Prostate gland (tissue), 2 donors: ENCODE measurements at places on chromosomes 6 and 20. TPM values are rescaled to one million over a fixed set of nuclear protein-coding genes. Genes with fewer than 3 reads are reported as not detected.

- H3K27me3 ChIP-seq: no peaks in the 10 kb centered on the region
- H3K4me3 ChIP-seq: no peak overlapping the region
- H3K27ac ChIP-seq: no peak overlapping the region
- no peak for DNase-seq
- peaks cover 4% of the 10 kb centered on the region for H3K4me1 ChIP-seq
- no peaks in the 10 kb centered on the region for H3K36me3 ChIP-seq
Observed at GRCh38 chr6:109477184-109477583, 5.8 kb downstream of the ZBTB24 start.

GRCh38 chr20:20806121-20807095 is 94.0 kb upstream of the RALGAPA2 start:
- no peaks in the 10 kb centered on the region for H3K4me1 ChIP-seq
- no peak overlapping the region for H3K4me3 ChIP-seq
- no peaks in the 10 kb centered on the region for H3K36me3 ChIP-seq
- DNase-seq: no peak
- no peak overlapping the region for H3K27ac ChIP-seq

- peak overlapping the region; percentile 49 for H3K4me3 ChIP-seq
- H3K27me3 ChIP-seq: no peaks in the 10 kb centered on the region
- no peak for DNase-seq
- H3K4me1 ChIP-seq: no peaks in the 10 kb centered on the region
- peak overlapping the region; percentile 78 for H3K27ac ChIP-seq
Observed at GRCh38 chr6:35451354-35452182, 570 bp upstream of the FANCE start.

GRCh38 chr6:138517635-138518034 is 18.3 kb upstream of the NHSL1 start:
- H3K27me3 ChIP-seq: no peaks in the 10 kb centered on the region
- no peak overlapping the region for H3K4me3 ChIP-seq
- H3K27ac ChIP-seq: no peak overlapping the region
- peak; percentile 31 for DNase-seq
- no peaks in the 10 kb centered on the region for H3K36me3 ChIP-seq

DNA sequence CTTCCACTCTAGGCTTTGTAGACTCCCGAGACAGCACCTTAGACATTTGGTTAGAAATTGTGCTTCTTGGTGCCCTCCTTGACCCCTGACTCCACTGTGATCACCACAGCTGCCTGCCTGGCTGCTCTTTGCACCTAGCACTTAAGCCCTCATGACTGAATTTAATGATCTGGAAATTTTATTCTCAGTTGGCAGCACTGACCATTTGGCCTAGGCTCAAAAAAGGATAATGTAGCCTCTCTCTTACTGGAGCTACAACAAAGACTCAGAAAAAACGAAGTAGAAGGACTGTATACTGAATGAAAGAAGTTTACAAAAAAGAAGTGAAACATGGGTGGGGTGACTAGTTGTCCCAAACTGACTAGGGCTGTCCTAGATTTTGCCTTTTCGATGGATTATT is 11.3 kb upstream of the ABRACL start:
- DNase-seq: peak; percentile 45
- H3K27me3 ChIP-seq: no peaks in the 10 kb centered on the region
- H3K36me3 ChIP-seq: no peaks in the 10 kb centered on the region
- H3K4me1 ChIP-seq: no peaks in the 10 kb centered on the region
- H3K27ac ChIP-seq: peak overlapping the region; percentile 0

DNA sequence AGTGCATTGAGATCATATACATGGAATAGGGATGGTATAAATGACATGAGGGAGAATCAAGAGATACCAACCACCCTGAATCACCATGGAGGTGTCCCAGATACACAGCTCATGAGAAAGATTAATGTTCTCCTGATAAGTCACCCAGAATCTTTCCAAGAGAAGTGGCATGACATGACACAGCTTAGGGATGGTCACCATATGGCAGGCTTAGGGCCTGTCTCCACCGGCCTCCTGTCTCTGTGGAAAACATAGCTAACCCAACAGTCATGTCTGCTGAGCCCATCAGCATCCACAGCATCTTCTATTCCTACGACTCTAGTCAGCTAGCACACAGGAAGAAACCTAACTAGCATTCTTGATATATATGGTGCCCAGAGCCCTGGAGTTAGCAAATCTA is 133.3 kb downstream of the IPCEF1 start:
- no peak overlapping the region for H3K4me3 ChIP-seq
- no peaks in the 10 kb centered on the region for H3K36me3 ChIP-seq
- no peaks in the 10 kb centered on the region for H3K4me1 ChIP-seq
- DNase-seq: no peak
- H3K27ac ChIP-seq: no peak overlapping the region

DNA sequence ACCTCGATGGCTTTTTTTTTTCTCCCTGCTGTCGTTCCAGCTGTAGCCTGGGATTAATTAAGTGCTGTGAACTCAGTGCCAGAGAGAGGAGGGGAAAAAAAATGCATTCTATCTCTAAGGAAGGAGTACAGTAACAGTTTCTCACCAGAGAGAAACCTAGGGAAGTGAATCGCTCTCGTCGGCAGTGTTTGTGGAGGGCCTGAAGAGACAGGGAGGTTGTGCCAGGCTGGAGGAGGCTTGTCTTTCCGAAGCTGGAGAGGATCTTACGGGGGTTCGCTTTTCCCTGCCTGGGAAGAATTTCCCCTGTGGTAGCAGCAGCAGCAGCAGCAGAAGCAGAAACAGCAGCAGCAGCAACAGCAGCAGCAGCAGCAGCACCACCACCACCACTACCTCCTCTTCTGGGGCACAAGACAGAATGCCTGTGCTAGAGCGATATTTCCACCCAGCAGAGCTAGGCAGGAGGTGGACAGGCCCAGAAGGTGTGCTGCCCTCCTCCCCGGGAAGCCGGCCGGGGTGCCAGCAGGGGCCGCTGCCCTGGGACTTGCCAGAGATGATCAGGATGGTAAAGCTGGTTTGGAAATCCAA is 186.5 kb downstream of the PDE7B start:
- H3K4me1 ChIP-seq: no peaks in the 10 kb centered on the region
- DNase-seq: no peak
- no peaks in the 10 kb centered on the region for H3K27me3 ChIP-seq
- H3K4me3 ChIP-seq: peak overlapping the region; percentile 21
- peak overlapping the region; percentile 60 for H3K27ac ChIP-seq
- H3K36me3 ChIP-seq: no peaks in the 10 kb centered on the region

DNA sequence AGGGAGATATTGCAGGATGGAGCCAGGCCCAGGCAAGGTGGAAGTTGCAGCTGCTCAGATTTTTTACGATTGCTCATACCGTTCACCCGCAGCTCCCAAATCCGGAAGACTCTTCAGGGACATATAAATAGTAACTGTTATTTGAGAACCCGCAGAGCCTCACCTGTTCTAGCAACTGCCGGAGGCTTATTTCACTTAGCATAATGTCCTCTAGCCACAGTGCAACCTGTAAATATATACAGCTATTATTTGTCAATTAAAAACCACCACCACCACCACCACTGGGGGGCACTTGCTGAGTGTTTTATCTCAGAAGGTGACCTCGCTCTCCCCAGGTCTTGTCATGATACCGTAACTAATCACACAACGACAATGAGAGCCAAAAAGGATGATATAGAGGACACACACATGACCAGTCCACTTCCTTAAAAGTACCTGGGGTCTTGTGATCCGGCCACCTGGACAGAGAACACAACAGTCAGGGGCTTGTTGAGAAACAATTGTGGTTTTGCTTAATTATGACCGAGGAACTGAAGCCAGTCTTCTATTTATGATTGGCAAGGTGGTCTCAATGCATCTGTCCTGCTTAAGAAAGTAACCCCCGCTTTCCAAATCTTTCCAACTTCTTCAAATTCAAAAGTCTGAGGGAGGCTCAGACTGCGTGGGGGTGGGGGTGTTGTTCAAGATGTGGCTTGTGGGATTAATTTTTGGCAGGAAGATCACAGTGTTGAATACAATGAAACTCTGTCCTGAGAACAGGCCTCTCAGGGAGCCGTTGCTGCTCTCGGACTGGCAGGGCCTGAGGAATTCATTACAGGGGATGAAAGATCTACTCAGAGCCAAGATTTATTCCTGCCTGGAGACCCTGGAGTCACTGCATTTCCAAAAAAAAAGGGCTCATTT is 107.7 kb upstream of the PRND start:
- no peaks in the 10 kb centered on the region for H3K27me3 ChIP-seq
- no peak for DNase-seq
- H3K27ac ChIP-seq: no peak overlapping the region
- no peaks in the 10 kb centered on the region for H3K36me3 ChIP-seq

DNA sequence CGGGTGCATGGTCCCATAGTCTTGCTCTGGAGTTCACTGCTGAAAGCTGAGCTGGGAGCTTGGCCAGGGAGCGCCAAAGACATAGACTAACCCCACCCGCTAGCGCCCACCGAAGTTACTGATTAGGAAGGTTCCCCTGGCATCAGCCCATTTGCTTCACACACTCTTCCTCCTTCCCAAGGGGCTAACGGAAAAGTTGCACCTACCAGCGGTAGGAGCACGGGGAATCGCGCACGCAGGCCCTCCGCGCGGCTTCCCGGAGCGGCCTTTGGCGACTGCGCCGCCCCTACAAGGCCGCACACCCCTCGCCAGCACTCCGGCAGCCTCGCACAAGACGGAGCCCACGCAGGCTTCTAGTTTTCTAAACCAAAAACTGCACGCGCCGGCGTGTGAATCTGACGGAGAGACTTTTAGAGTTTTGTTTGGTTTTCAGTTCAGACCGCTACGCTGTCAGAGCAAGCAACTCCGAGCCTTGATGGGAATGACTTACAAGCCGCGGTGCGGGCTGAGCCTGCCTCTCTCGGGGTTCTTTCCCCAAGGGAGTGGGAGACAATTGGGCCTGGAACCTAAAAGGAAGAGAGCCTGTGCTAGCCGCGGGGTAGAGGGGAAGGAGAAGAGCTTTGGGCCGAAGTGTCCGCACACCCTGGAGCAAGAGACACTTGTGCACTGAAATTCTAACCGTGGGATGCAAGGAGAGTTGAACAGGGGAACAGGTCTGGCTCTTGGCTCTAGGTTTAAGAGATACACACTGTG is 891 bp upstream of the POU3F2 start:
- peaks cover 53% of the 10 kb centered on the region for H3K27me3 ChIP-seq
- H3K4me3 ChIP-seq: peak overlapping the region; percentile 33
- no peaks in the 10 kb centered on the region for H3K36me3 ChIP-seq
- H3K4me1 ChIP-seq: peaks cover 9% of the 10 kb centered on the region
- no peak for DNase-seq
- H3K27ac ChIP-seq: no peak overlapping the region

DNA sequence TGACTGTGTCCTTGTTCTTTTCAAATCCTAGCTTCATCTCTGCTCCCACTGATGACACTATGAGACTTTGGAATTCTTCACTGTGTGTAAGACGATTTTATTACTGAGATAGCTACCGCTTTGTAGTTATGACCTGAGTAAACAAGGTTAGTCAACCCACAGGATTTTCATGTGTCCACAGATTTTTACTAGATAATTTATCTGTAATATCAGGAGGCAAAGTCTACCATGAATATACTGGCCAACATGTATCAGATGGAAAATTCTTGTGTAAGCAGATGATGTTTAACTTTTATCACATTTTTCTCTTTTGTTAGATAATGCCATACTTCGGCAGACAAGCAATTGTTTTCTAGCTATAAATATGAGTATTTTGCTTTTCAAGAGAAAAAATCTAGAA is 119.8 kb downstream of the SGK1 start:
- no peak overlapping the region for H3K27ac ChIP-seq
- H3K36me3 ChIP-seq: no peaks in the 10 kb centered on the region
- no peak overlapping the region for H3K4me3 ChIP-seq
- H3K4me1 ChIP-seq: no peaks in the 10 kb centered on the region
- DNase-seq: no peak

DNA sequence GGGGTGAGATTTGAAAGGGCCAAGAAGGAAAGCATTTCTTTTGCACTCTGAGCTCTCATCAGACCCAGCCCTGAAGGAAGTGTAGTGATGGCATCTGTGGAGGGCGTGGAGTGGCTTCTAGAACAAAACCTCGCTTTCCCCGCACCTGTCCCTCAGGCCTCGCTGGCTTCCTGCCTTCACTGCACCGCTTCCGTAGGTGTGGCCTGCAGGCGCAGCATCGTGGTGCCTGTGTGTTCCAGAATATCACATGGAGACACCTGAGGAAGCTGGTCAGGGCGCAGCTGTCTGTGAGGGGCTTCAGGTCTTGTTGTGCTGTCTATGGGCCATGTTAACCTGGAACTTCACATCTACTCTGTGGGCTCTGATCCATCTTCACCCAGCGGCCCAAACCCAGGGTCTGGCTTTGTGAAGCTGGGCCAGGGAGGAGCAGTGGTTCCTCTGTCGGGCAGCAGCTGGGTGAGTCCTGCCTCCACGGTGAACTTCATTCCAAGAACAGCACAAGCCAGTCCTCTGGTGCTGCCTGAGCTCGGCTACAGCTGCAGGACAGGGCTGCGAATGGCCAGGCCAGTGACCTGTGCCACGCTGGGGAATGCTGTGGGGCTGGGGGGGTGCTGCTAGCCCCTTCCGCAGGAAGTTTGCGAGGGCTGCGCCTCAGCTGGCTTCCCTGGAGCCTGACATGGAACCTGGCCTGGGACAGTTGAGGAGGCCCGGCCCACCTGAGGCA is 40.9 kb downstream of the DSTN start:
- H3K36me3 ChIP-seq: peaks cover 5% of the 10 kb centered on the region
- no peak for DNase-seq
- H3K4me1 ChIP-seq: peaks cover 8% of the 10 kb centered on the region
- H3K27me3 ChIP-seq: no peaks in the 10 kb centered on the region

- no peaks in the 10 kb centered on the region for H3K27me3 ChIP-seq
- peak overlapping the region; percentile 62 for H3K27ac ChIP-seq
- DNase-seq: no peak
Observed at GRCh38 chr6:168536665-168537539, 95.9 kb downstream of the SMOC2 start.

GRCh38 chr20:50730765-50731054 is 670 bp upstream of the PARD6B start:
- no peak for DNase-seq
- H3K27me3 ChIP-seq: no peaks in the 10 kb centered on the region
- H3K4me3 ChIP-seq: peak overlapping the region; percentile 73
- H3K4me1 ChIP-seq: peaks cover 3% of the 10 kb centered on the region
- H3K36me3 ChIP-seq: no peaks in the 10 kb centered on the region

Gene SLC13A3
- 16.9 TPM for total RNA-seq

Gene FOXC1
- 11.2 TPM for total RNA-seq

Gene SSTR4
- total RNA-seq: not detected

Gene KIF25
- 0.28 TPM for total RNA-seq

Gene SRMS
- total RNA-seq: 0.34 TPM

Gene SOX12
- 10.7 TPM for total RNA-seq
